ENCODE measurements at places on chromosomes 5 and 9.

DNA sequence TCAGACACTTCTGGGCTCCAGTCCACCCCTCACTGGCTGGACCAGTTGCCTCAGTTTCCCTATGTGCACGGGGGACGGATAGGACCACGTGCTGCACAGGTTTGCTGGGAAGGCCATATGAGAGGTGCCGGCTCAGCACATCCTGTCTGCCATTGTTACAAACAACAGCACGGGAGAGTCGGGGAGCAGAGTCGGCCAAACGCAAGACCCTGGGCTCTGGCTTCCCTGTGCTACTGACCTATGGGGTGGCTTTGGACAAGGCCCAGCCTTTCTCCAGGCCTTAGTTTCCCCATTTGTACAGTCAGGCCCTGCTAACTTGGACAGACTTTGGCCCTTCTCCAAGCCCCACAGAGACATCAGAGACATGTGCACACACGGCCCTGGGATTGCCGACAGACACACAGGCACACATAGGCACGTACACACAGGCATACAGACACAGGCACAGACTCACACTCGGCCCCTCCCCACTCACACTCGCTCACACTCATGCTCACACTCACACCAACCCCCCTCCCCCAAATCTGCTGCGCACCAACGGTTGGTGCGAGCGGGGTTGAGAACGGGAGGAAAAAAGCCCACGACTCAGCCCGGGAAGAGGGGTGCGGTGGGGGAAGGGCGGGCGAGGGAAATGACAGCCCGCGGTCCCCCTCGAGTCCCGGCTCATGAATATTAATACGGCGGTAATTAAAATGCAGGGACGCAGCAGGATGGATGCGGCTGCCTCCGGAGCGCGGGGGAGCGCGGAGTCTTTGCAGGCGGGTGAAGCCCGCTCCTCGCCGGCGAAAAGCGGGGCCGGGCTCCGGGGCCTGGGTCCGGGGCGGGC is 133.0 kb downstream of the C9orf50 start:
- DNase-seq = no peak

- DNase-seq = no peak
Observed at GRCh38 chr5:116380621-116381020, 194.0 kb downstream of the SEMA6A start.

DNA sequence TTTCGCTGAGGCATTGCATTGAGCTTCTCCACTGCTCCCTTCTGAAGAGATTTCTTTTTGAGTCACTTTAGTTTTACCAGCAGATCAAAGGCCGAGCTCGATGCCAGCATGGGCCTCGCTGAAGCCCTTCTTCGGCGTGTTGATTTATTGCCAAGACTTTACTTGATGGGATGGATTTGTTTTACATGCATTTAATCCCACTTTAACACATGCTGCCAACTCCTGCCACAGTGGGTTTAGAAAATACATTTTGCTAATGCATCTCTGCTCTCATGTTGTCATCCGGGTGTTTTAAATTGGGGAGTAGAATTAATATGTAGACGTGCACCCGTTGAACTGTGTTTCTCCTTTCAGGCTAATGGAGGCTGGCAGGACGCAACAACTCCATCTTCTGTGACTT is 218.3 kb downstream of the PBX3 start:
- DNase-seq = no peak

- DNase-seq = no peak
Observed at GRCh38 chr5:15799612-15800011, 299.6 kb downstream of the FBXL7 start.

GRCh38 chr9:134435550-134436378 is 109.5 kb downstream of the RXRA start:
- DNase-seq = no peak

DNA sequence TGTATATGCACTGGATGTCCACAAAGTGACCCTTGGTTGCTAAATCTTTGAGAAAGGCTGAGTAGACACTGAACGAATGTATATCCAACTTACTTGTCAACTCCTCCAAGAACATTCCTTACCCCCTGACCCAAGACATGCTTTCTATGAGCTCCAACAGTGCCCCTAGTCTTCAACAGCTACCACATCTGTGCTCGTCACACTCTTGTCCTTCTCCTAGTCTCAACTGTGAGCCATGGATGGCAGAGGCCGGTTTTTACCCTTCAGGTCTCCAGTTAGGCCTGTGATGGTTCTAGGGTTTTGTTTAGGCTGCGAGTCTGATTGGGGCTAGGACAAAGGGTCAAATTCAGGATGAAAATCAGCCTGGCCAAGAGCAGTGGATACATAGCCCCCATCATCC is 19.0 kb upstream of the GPX3 start:
- no peak for DNase-seq

DNA sequence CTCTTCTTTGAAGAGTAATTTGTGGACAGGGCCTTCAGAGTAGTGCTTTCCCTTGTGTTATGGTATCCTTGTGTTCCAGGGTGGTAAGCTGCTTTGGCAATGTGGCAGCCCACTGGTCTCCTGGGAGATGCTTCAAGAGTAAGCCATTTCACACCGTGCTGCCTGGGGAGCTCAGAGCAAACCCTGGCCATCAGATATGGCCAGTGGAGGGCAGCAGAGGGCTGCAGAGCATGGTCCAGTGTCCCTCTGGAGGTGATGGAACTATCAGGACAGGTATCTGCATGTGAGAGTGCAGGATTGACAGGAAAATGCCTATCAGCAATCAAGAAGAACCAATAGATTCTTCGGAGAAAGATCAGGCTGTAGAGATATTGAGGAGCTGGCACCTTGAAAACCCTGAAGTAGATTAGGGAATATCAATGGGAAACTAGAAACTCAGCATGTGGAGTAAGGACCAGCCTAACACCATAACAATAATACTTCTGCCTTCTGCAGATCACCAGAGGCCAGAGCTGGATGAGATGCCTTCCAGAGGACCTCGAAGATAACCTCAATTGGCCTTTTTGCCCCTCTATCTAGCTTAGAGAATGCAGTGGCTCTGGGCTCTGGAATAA is 90.8 kb downstream of the PLPPR1 start:
- DNase-seq = peak; percentile 51

GRCh38 chr5:151459680-151460324 is 12.4 kb downstream of the SLC36A1 start:
- no peak for DNase-seq

GRCh38 chr9:21964925-21965385 is 29.2 kb downstream of the CDKN2A start:
- DNase-seq = no peak

- DNase-seq = no peak
Observed at GRCh38 chr9:90864779-90865178, 63.2 kb downstream of the SYK start.

GRCh38 chr5:14193496-14193895 is 50.4 kb downstream of the TRIO start:
- DNase-seq = no peak

- no peak for DNase-seq
Observed at GRCh38 chr5:67273689-67274356, 77.2 kb upstream of the CD180 start.

DNA sequence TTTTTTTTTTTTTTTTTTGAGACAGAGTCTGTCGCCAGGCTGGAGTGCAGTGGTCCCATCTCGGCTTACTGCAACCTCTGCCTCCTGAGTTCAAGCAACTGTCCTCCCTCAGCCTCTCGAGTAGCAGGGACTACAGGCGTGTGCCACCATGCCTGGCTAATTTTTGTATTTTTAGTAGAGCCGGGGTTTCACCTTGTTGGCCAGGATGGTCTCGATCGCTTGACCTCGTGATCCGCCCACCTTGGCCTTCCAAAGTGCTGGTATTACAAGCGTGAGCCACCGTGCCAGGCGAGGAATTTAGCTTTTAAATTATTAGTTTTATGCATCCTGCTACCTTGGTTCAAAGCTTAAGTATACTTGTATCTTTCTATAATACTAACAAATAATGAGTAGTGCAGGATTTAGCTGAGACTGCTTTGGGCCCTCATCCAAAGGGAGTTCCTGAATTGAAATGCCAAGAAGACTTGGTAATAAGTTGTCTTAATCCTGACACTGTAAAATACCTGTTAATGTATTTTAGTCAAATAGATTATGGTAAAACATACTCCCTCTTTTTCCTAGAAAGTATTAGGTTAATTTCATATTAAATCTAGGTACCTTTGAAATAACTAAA is 5.0 kb downstream of the CDC42SE2 start:
- no peak for DNase-seq

DNA sequence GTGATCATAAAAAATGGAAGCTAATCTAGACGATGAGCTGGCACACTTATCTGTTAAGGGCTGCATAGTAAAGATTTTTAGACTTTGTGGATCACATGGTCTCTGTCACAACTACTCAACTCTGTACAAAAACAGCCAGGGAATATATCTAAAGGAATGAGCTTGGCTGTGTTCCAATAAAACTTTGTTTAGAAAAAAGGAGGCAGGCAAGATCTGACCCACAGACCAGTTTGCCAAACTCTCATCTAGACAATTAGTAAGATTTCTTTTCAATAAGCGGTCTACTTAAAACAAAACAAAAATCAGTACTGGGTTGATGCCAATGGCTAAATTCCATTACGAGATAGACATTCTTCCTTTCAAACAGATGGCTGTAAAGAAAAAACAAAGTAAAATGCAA is 53.0 kb upstream of the RETREG1 start:
- DNase-seq = no peak

GRCh38 chr5:126594748-126595485 is at the start of gene ALDH7A1:
TSS of gene ALDH7A1 (minus strand) at chr5:126595219. CDS start at chr5:126595198, 21 bp downstream.
- DNase-seq = peak; percentile 87

DNA sequence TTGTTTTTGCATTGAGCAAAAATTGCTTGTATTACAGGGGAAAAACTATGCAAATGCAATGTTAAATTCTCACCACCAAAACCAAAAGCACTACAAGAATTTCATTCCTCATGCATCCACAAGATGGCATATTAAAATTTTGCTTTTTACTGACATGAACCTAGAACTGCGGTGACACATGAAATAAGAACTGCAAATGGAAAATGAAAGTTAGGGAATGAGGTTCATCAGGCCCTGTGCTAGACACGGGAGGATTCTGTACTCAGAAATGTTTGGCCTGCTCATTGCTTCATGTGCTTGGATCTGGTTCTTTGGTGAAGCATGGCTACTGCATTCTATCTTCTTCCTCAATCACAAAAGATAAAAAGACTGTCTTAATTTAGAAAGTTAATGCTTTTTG is 9.1 kb upstream of the RFK start:
- DNase-seq = no peak

DNA sequence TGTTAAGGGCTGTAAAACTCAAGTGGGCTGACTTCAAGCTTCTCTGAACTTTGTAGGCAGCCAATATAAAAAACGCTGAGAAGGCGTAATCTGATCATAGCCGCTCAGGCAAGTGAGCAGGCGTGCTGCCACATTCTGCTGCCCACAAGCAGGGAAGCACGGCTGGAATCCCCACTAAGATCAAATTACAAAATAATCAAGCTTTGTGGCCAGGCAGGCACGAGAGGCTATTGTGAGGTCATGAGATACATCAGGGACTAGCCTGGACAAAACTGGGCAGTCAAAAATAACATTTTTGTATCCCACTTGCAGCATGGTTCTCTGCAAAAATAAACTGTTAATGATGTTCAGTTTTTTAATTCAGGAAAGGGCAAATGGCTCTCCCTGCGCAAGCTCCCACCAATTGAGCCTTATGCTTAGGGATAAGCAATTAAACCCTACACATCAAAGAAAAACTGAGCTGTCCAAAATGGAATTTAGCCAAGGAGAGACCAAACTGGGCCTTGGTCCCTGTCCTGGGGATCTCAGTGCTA is 64.0 kb downstream of the POU5F2 start:
- DNase-seq = peak; percentile 41

DNA sequence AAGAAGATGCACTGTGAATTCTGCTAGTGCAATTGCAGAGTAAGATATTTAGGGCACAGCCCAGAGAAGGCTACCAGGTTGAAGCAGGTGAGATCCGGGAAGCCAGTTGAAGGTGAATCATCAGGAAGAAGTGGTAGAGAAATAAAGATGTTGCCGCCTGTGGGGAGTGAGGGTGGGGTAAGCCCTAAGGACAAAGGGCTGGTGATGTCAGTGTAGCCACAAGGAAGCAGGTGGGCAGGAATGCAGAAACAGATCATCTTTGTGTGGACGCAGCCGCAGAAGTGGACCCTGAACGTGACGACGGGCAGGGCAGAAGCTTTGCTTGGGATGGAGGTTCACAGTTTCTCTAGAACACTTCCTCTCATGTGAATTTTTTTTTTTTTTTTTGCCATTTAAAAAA is 164.2 kb downstream of the ACTL7B start:
- no peak for DNase-seq

GRCh38 chr5:127656825-127657224 is 7.9 kb downstream of the CTXN3 start:
- no peak for DNase-seq

DNA sequence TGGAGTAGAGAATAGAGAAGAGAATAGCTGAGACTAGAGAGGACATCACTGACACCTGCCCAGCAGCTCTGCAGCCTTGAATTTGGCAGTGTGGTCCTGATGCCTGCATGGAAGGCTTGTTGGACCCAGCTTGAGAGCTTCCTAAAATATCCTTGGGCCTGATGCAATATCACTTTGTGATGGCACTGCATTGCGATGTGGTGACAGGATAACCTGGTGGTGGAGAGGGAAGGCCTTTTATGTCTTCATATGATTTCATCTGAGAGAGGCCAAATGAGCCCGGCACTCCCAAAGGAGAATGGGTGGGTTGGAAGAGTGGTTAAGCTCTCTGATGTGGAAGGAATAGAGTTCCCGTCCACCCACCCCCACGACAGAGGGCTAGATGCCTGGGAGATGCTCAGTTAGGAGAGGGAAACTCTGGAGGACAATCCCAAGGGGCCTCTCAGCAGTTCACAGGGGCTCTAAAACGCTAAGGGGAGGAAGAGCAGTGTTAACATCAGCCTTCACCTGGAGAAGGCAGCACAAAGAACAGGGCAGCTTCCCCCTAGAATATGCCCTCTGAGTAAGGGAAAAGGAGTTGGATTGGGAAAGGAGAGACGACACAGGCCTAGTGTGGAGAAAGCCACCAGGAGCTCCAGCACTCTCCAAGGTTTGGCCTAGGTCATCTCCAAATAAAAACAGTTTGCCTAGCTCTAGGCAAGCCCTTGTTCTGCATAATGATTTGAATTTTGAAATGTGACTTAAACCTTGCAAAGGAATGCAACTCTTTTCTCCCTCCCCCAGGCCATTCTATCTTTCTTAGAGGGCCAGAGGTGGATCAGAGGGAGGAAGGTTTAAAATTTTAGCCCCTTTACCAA is 99.8 kb upstream of the SSBP2 start:
- no peak for DNase-seq

Measured in prostate gland (tissue), 2 donors.